CD4-positive, alpha-beta memory T cell (primary cell): ENCODE measurements at places on chromosomes 2 and 18.

DNA sequence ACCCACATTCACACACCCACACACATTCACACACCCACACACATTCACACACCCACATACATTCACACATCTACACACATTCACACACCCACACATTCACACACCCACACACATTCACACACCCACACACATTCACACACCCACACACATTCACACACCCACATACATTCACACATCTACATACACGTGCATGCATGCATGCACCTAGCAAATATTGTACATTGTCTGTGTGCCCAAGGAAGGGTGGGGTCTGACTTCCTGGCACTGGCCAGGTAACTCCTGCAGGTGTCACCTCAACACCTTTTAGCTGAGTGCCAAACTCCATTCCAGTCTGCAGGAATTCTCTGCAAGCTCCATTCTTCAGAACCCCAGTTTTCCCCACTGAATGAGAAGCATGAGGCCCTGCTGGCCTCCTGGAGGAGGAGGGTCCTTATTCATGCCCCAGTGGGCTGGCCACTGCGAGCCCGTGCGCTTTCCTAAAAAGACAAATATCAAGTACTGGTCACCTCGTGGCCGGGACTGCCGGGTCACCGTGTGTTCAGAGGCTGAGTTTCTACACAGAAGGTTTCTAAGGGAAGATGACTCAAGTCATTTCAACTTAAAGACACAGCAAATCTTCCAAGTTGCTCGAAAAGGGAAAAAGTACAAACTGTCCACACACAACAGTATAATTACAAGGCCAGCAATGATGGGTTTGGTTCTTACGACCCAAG, 131.5 kb downstream of the HDAC4 start:
- no peak for DNase-seq

DNA sequence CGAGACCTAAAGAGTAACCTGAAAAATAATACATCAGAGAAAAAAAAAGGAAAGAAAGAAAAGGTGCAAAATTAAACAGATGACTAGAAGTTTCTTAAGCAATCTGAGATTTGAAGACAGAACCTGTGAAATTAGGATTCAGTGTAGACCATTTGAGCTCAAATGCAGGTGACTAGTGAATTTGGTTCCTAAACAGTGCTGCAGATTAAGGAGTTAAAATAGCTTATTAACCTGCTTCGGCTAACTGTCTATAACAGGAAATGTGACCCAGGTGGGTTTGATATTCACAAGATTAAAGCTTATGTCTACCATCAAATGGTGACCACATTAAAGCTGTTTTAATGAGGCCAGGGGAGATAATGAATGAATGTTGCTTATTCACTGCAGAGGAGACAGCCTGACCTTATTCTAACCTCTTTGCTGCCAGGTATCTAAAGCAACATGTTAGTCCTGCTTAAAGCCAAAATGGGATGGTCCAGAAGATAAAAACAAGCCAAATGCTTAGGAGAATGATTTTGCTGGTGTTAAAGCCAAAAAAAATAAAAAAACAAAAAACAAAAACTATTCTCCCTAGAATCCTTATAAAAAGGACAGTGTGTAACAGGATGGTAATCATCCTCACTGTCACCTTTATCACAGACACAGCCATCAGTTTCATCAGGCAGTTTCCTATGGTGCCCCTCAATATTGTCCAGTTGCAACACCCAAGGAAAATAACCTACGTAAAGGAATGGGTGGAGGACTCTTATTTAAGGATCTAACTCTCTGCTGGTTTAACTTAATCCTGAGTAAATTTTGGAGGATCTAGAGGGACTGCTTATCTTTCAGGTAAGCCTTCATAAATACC, 769.0 kb upstream of the ZEB2 start:
- no peak for DNase-seq

- no peak for DNase-seq
Measured at GRCh38 chr2:208150956-208151355, 5.0 kb upstream of the CRYGB start.

DNA sequence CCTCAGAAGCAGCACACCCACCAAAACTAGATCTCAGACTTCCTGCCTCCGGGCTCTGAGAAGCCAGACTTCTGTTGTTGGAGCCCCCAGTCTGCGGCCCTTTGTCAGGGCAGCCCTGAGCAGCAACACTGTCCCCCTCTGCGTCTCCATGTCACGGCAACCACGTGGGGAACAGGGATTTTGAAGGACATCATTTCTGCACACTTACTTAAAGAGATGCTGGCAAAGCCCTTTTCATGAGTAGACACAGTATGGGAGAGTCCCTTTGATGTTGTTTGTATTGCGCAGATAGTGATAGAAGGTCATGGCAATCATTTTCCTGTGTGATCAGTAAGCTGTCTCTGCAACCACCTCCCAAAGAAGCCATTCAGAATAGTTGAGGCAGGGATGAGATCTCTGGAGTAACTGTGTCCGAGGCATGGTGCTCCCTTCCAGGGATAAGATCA, 69.1 kb upstream of the ID2 start:
- no peak for DNase-seq

DNA sequence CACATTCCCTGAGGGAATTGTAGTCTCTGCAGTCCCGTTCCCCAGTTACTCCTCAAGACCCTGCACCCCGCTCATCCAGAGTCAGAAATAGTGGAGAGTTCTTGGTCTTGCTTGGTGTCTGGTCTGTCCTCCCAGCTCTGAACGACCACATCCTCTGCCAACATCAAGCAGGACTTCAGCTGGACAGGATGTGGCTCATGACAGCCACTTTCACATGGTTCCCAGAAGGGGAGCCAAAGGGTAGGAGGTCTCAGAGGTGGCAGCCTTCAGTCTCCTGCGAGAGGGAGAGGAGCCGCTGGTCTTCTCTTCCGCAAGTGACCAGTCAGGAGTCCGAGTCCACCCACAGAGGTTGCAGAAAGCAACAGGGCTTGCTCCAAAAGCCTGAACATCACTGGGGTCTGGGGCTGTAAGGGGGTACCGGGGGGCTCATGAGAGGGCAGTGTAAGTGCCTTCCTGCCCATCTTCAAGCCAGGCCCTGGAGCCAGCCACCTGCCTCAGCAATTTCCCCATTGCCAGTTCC, 29.8 kb downstream of the B3GNT7 start:
- no peak for DNase-seq

- DNase-seq, result no peak
Measured at GRCh38 chr2:171160956-171161740, 455 bp upstream of the TLK1 start.

DNA sequence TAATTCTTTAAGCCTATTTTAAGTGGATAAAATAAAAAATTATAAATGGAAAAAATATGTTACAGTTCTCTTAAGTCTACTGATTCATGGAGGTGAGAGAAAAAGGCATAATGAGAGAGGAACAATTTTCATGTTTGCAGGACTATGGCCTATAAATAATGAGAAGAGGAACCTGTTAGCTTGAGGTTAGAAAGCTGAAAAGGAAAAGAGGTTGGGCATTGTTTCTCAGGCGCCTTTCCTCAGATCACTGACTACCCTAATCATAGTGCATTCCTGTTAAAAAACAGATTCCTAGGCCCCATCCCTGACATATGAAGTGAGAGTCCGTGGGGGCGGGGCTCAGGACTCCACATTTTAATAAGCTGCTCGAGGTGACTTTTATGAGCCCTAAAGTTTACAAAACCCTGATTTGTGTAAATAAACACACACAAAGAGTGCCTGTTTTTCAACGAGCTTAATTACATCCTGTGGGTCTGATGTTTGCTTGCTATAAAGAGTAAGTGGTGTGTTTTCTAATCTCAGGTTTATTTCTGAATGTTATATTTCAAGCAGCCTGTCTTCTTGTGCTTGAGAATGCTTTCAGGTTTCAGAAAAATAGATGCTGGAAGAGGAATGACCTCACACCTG, 335.5 kb downstream of the CLIP4 start:
- DNase-seq, result no peak

DNA sequence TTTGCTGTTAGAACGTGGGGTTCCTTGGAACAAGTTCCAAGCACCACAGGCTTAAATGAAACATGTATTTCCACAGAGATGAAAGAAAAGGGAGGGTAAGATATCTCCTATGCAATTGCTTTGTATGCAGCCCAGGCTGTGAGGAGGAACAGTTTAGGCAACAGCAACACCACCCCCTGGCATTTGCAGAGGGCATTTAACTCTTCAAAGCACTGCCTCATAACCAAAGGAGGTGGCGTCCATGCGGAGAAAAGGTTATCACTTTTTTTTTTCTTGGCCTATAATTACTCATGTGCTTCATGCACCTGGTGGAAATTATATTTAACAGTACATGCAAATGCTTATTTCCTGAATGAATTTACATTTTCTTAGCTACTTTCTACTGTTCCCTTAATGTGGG, 286.0 kb downstream of the LPIN1 start:
- DNase-seq, result no peak

DNA sequence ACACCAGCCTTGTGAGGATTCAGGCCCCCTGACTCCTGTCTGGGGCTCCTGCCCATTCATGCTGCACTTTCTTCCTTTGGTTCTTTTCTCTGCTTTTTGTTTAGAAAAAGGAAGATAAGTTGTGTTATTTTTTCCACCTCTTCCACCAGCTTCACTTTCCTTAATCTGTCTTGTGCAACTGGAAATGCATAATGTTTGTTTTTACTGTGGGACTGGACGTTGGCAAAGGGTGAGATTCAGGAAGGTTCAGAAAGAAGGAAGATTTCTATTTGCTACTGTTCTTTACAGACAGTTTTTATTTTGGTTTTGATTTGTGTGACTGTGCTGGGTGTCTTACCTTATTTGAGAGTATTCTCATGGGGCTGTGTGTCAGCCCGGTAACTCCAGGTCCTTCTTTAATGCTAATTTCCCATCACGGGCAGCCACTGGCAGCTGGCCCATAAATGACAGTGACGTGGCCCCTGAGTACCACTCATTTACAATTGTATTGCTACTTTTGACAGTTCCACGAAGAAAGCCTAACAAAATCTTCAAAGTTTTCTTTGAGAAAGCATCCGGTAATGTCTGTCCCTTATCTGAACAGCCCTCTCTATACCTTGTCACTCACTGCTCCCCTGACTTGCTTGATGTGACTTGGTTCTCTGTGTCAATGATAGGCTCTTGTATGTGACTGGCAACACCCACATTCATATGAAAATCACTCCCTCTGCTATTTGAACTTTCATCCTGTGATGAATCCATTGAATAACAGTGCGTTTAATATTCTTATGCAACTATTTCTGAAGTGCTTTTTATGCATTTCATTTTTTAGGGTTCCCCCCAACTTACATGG, 32.7 kb downstream of the RHBDD1 start:
- no peak for DNase-seq

- DNase-seq, result peak; percentile 52
Measured at GRCh38 chr2:70133491-70134322, 46.4 kb downstream of the PCBP1 start.

DNA sequence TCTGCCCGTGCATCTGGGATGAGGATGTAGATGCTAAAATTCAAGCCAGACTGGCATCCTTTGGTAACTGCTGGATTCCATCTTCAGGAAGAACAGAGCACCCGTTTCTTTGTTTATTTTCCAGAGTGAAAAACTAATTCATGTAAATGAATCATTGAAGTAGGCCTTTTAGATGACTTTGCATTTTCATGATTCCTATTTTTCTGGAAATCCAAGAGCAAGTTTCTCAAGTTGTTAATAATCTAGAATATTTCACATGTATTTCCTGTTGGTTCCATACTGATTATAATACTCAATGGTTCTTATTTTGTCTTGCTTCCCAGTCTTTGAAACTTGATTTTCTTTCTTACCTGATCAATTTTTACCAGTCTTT, 328.4 kb downstream of the LPIN1 start:
- DNase-seq, result no peak

GRCh38 chr2:60408207-60408606, 145.2 kb downstream of the BCL11A start:
- DNase-seq, result no peak

GRCh38 chr2:107361751-107362381, 464.8 kb upstream of the RGPD4 start:
- DNase-seq, result no peak

GRCh38 chr2:205657579-205657978, 24.7 kb upstream of the NRP2 start:
- DNase-seq, result no peak
